ENCODE measurements at places on chromosomes 7 and 10.
A peak's percentile ranks its signal among the peaks of the same experiment; 100 is the strongest.

GRCh38 chr10:96124230-96125141, 5.6 kb upstream of the ZNF518A start:
- DNase-seq, result peak; percentile 93

GRCh38 chr10:101575580-101576210, 12.4 kb downstream of the POLL start:
- no peak for DNase-seq

- no peak for DNase-seq
These were observed 132.6 kb downstream of the TEX36 start for GRCh38 chr10:125550362-125550761.

- no peak for DNase-seq
These were observed 63.3 kb downstream of the WDR37 start for GRCh38 chr10:1119501-1119900.

GRCh38 chr7:37480041-37481031, 31.7 kb upstream of the ELMO1 start:
- peak; percentile 26 for DNase-seq

DNA sequence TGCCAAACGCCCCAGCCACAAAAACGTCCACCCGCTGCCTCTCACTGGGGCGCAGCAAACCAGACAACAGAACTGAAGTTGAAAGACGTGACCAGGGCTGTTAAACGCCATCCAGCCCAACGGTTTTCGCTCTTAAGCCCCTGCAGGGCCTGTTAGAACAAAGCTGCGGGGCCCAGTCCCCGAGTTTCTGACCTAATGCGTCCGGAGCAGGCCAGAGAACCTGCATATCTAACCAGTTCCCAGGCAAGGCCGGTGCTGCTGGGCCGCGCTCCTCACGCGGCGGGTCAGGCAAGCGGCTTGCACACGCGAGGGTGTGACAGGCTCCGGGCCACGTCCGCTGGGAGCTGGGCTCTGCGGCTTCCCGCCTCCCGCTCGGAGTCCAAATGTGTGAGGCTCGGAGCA, 87.0 kb downstream of the PTPRN2 start:
- no peak for DNase-seq
